Tongue (tissue), 3 donors: ENCODE measurements at places on chromosomes 3 and 15. TPM values are rescaled to one million over a fixed set of nuclear protein-coding genes. Genes with fewer than 3 reads are reported as not detected.

The C3orf49 gene
- total RNA-seq = not detected

The PPP2R3A gene
- total RNA-seq = 117 TPM

The ATP8B4 gene
- 10.5 TPM for total RNA-seq

DNA sequence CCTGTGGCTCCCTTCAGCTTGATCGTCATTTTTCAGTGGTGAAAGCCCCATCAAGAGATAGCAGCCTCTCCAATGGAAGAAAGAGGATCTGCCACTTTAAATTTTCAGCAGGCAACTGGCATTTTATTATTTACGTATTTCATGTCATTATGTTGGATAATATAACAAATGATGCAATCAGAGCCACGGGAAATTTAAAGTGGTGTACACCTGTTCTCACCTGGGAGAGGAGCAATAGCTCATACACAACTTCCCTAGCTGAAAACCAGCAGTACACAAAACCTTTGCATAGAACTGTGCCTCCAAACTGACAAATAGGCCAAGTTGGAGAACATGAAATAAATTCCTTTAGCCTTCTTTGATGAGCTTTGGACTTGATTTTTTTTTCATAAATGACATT is 136.9 kb downstream of the SATB1 start:
- no peak for DNase-seq

DNA sequence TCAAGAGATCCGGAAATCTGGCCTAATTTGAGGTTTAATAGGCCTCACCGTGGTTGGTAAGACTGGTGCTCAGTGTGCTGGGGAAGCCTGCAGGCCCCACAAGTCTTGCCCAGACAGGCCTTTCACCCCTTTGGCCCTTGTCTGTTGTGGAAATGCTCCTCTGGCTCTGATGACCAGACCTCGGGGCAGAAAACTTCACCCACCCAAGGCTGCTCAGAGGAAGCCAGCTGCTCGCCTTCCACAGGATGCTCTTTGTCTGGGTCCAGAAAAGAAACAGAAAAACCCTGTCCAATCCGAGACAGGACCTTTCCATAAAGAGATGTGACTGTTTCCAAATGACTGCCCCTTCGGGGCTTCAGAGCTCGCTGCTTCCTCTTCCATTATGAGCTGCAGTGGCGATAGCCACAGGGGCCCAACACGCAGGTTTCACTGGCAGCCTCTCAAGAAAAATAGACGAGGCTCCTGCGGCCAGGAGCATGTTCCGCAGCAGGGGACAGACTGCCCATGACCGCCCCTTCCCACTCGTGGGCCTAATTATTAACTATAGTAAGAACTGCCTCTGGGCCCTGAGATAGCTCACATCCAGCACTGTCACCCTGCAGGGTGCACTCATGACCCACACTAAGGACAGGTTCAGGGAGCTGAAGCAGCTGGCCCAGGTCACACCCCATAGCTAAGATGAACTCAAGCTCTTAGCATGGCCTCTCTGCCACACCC is 6.8 kb upstream of the SNX22 start:
- DNase-seq = no peak

The TRIM42 gene
- not detected for total RNA-seq

DNA sequence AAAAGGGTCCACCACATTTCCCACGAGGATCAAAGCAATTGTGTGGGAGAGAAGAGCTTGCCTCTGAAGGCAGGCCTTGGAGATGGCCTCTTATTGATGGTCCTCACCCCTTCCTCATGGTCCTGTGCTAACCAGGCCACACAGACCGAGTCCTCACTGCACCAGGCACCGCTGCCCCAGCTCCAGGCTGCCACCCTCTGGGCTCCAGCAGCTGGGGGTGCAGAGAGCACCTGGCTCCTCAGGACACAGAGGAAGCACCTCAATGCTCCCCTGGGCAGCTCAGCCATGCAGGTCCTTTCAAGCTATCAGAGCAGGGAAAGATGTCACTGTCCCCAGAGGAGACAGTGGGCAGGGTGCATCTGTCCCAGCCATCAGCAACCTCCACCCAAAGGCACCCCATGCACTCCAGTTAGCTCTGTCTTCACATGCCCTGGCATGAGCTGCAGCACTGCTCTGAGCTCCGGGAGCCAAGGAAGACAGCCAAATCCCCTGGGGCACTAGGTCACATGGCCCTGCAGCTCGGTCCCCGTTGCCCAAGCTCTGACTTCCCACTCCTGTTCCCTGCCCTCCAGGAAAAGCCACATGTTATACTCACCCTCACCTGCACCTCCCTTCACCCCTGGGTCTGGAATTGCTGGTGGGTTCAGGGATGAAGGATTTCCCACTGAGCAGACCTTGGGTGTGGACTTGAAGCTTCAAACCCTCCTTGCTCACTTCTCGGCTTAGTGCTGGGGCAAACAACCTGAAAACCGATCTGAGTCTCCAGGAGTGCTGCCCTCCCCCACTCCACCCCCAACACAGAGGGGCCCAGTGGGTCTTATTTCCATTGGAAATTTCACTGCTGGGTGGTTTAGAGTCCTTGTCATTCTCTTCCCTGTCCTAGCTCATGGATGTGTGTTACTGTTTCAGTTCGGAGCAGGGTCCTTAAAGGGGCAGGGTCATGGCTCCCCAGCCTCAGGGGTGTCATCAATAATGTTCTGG is 32.6 kb downstream of the ALS2CL start:
- DNase-seq = peak; percentile 29

The LXN gene
- total RNA-seq = 17.6 TPM

- DNase-seq = no peak
Measured at GRCh38 chr3:142087676-142088075, 61.7 kb downstream of the TFDP2 start.
